T-helper 2 cell (primary cell): ENCODE measurements at places on chromosomes 1 and 21.

- no peak for DNase-seq
Observed at GRCh38 chr1:205532026-205532898, 27.8 kb downstream of the CDK18 start.

- DNase-seq, result no peak
Observed at GRCh38 chr1:65250826-65251225, 58.5 kb upstream of the DNAJC6 start.

GRCh38 chr1:212692774-212693644 is 6.6 kb downstream of the BATF3 start:
- no peak for DNase-seq

- no peak for DNase-seq
Observed at GRCh38 chr1:153513023-153513422, 22.8 kb downstream of the S100A6 start.

- no peak for DNase-seq
Observed at GRCh38 chr1:153768316-153769181, 6.7 kb upstream of the SLC27A3 start.
